ENCODE measurements at places on chromosomes 13 and 19.

DNA sequence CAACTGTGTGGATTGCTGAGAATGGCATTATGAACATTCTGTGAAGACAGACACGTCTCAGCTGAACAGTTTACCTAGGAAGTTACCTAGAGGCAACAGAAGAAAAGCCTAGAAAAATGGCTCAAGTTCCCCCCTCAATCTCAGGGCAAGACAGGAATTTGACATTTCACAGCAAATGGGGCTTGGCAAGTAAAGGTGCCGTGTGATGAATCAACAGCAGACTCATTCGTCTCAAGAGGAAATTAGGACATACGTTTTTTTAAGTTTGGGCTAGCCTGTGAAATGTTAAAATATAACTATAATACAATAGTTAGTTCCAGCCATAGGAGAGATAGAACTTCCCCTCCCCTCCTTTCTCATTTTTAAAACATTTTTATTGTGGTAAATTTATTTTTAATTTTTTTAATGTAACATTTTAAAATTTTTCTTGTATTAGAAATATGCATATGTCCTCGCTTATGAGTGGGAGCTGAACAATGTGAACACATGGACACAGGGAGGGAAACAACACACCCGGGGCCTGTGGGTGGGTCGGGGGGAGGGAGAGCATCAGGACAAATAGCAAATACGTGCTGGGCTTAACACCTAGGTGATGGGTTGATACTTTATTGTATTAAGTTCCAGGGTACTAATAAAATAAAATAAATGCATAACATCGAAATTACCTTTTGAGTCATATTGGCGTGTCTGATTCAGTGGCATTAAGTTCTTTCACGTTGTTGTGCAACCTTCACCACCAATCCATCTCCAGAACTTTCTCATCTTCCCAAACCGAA, 116.0 kb downstream of the COL4A2 start:
- no peaks in the 10 kb centered on the region for H3K4me1 ChIP-seq
- H3K36me3 ChIP-seq = no peaks in the 10 kb centered on the region
- no peak overlapping the region for H3K27ac ChIP-seq
- DNase-seq = no peak
- no peak overlapping the region for H3K4me3 ChIP-seq

DNA sequence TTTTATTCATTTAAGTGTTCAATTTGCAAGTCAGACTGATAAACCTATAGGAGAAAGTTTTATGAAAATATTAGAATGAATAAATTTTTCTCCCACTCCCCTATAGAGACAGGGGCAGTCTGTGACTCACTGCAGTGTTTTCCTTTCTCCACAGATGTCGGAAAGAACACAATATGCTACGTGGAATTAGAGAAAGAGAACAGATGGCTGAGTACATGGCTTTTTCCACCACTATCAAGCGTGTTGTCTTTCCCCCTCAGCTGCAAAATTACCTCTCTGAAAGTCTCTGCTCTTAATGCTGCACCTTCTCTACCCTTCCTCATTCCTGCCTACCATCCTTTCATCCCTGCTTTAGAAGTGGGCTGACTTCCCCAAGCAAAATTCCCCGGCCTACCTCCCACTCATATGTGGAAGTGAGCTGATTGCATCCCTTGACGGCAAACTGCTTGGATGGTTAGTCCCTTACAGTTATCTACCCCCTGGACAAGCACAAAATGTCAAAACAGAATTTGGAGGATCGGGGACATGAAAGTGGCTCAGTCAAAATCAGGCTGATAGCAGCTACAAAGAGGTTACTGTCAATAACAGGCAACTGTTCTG, 30.0 kb downstream of the FLT1 start:
- no peaks in the 10 kb centered on the region for H3K36me3 ChIP-seq
- no peak overlapping the region for H3K4me3 ChIP-seq
- no peaks in the 10 kb centered on the region for H3K4me1 ChIP-seq
- DNase-seq = no peak

DNA sequence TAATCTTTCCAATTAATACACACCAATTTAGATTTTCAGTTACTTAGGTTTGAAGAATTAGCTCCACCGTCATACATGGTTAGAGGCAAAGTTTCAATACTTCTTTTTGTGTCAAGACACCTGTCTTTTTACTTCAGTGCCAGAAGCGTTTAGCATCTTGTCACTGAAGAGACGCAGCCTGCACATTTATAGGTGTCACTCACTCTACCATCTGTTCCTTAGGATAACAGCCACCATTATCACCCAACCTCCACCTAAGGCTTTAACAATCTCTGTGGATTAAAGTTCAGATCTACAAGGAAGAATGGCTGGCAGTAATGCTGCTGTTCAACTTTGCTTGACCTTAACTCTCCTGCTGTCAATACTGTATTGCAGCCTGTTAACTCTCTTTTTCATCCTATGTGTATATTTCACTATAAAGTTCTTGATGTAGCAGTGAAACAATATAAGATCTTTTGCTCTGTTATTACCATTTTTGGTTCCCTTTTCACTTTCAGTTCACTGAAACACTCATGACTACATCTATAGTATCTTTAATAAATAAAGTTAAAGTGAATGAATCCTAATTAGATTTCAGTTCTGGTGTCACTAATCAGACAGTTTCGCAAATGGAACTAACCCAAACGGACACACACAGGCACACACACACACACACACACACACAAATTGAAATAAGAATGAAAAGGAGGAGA, 435.6 kb downstream of the PCDH9 start:
- no peaks in the 10 kb centered on the region for H3K4me1 ChIP-seq
- H3K4me3 ChIP-seq = no peak overlapping the region
- H3K27ac ChIP-seq = no peak overlapping the region
- no peaks in the 10 kb centered on the region for H3K27me3 ChIP-seq
- no peaks in the 10 kb centered on the region for H3K36me3 ChIP-seq
- DNase-seq = no peak

- DNase-seq = no peak
- no peak overlapping the region for H3K4me3 ChIP-seq
- H3K27me3 ChIP-seq = peaks cover 17% of the 10 kb centered on the region
- H3K36me3 ChIP-seq = no peaks in the 10 kb centered on the region
- no peak overlapping the region for H3K27ac ChIP-seq
Measured at GRCh38 chr13:114200399-114200911, 21.4 kb downstream of the CFAP97D2 start.

GRCh38 chr13:107811233-107812013, 403.9 kb downstream of the LIG4 start:
- no peaks in the 10 kb centered on the region for H3K4me1 ChIP-seq
- no peaks in the 10 kb centered on the region for H3K36me3 ChIP-seq
- H3K27ac ChIP-seq = no peak overlapping the region
- H3K4me3 ChIP-seq = no peak overlapping the region

DNA sequence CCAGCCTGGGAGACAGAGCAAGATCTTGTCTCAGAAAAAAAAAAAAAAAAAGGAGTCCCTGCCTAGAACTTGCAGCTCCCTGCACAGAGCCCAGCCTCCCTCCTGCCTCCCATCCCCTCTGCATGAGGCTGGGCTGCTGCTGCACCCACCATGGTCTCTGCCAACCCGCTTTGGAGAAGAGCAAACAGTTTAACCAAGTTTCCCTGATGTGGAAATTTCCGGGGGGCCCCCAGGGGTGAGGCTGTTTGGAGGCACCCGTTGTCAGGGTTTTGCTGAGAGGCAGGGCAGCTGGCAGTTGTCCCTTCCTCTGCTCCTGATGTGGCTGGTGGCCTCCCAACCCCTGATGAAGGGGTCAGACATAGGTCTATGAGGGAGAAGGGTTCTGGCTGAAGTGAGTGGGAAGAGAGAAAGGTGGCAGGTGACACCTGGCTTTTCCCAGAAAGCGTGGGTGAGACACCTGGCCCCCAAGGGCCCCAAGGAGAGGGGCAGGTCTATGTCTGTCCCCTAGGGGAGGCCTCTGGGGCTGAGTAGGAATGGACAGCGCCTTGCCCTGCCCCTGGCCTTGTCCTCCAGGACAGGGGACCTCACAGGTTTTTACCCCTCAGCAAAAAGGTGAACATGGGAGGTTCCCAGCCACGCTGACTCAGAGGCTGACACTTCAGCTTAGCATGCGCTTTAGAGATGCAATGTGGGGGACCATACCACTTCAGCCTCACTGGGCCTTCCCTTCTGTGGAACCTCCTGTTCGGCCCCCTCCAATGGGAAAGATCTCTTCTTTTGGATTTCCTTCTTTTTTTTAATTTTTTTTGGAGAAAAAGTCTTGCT, 5.5 kb downstream of the LRP3 start:
- no peaks in the 10 kb centered on the region for H3K27me3 ChIP-seq
- no peak overlapping the region for H3K27ac ChIP-seq
- H3K36me3 ChIP-seq = peaks cover 17% of the 10 kb centered on the region
- H3K4me1 ChIP-seq = peaks cover 45% of the 10 kb centered on the region

Data from HepG2 (cell line).